Left ventricle myocardium inferior (tissue), 1 donor: ENCODE measurements at places on chromosomes 11 and 22. TPM values are rescaled to one million over a fixed set of nuclear protein-coding genes. Genes with fewer than 3 reads are reported as not detected.

DNA sequence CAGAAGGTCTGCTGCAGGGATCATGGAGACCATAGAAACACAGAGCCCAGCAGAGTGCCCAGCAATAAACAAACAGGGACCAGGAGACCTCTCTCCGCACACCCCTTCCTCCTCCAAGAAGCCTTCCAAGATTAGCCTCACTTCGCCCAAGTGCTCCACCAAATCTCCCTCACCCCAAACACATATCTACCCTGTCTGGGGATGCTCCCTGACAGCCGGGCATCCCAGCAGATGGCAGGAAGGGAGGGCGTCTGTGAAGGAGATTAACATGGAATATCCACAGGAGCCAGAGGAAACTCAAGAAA, 26.5 kb downstream of the ARAP1 start:
- DNase-seq, result no peak
- no peak overlapping the region for H3K27ac ChIP-seq
- peaks cover 39% of the 10 kb centered on the region for H3K4me1 ChIP-seq
- H3K27me3 ChIP-seq, result no peaks in the 10 kb centered on the region
- no peak overlapping the region for H3K4me3 ChIP-seq
- H3K36me3 ChIP-seq, result no peaks in the 10 kb centered on the region

Gene SYT8
- not detected for total RNA-seq

- no peaks in the 10 kb centered on the region for H3K36me3 ChIP-seq
- H3K27me3 ChIP-seq, result peaks cover 98% of the 10 kb centered on the region
- peak; percentile 54 for DNase-seq
- peak within 1 kb of the TSS; percentile 76 for H3K4me3 ChIP-seq
Observed at GRCh38 chr11:107590460-107591377, at the start of gene ELMOD1. Gene ELMOD1, plus strand, starts transcription at chr11:107591147. Its CDS starts 27,043 bp downstream, at chr11:107618190.

GRCh38 chr22:31800065-31800464, 46.2 kb downstream of the DEPDC5 start:
- no peaks in the 10 kb centered on the region for H3K27me3 ChIP-seq
- no peak overlapping the region for H3K4me3 ChIP-seq
- DNase-seq, result no peak
- H3K4me1 ChIP-seq, result no peaks in the 10 kb centered on the region
- H3K36me3 ChIP-seq, result peaks cover 93% of the 10 kb centered on the region

DNA sequence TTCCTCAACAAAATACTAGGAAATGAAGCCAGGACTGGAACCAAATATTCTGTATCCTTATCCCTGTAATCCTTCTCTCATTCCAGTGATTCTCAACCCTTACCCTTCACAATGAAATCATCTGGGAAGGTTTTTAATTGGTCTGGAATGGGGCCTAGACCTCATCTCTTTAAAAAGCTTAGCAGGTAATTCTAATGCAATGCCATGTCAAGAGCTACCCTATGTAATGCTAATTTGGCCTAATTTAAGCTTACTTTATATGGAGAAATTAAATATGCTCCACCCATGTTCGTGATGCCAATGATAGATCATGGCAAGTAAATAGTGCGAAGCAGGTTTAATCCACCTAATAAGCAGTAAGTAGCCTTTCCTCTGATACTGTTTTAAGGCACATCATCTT, 101.7 kb downstream of the SGSM3 start:
- no peak overlapping the region for H3K4me3 ChIP-seq
- peaks cover 6% of the 10 kb centered on the region for H3K36me3 ChIP-seq
- no peak for DNase-seq

Gene BDNF
- 3.1 TPM for total RNA-seq

GRCh38 chr11:8757047-8757446, 74.5 kb downstream of the RPL27A start:
- no peaks in the 10 kb centered on the region for H3K36me3 ChIP-seq
- no peak overlapping the region for H3K4me3 ChIP-seq
- H3K4me1 ChIP-seq, result peaks cover 76% of the 10 kb centered on the region

DNA sequence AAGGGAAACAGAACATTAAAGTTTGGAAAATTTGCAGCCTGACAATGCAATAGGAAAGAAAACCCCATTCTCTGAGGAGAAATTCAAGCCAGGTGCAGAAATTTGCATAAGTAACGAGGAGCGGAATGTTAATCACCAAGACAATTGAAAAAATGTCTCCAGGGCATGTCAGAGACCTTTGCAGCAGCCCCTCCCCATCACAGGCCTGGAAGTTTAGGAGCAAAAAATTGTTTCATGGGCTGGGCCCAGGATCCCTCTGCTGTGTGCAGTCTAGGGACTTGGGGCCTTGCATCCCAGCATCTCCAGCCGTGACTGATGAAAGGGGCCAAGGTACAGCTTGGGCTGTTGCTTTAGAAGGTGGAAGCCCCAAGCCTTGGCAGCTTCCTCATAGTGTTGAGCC, 780.2 kb downstream of the LRRC4C start:
- H3K27ac ChIP-seq, result no peak overlapping the region
- H3K4me3 ChIP-seq, result no peak overlapping the region
- no peaks in the 10 kb centered on the region for H3K4me1 ChIP-seq
- no peak for DNase-seq

Gene KRTAP5-2
- not detected for total RNA-seq

DNA sequence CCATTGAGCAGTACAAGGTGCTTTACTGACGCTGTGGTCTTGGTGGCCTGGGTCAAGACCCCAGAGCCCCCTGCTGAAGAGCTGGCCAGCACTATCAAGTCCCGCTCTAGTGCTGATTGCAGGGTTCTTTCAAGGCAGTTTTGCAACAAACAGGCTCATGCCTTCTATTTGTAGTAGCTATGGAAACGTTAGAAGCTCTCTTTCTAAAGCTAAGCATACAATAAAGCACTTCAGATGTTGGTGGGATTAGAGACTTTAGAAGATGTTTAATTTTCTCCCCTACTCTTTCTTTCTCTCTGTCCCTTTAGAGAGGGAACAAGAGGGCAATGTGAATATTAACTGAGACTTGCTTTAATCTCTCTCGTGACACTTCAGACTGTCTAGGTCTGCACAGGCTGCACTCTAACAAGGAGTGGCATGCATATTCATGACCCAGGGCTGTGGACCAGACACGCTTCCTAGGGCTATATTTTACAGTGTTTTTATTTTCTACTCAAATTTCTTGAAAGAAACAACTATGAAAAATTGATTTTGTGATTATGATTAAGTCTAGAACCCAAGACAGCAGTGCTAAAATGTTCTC, 138.6 kb downstream of the WNT7B start:
- H3K4me1 ChIP-seq, result peaks cover 14% of the 10 kb centered on the region
- no peak overlapping the region for H3K27ac ChIP-seq
- DNase-seq, result no peak
- H3K36me3 ChIP-seq, result peaks cover 23% of the 10 kb centered on the region
- no peak overlapping the region for H3K4me3 ChIP-seq

DNA sequence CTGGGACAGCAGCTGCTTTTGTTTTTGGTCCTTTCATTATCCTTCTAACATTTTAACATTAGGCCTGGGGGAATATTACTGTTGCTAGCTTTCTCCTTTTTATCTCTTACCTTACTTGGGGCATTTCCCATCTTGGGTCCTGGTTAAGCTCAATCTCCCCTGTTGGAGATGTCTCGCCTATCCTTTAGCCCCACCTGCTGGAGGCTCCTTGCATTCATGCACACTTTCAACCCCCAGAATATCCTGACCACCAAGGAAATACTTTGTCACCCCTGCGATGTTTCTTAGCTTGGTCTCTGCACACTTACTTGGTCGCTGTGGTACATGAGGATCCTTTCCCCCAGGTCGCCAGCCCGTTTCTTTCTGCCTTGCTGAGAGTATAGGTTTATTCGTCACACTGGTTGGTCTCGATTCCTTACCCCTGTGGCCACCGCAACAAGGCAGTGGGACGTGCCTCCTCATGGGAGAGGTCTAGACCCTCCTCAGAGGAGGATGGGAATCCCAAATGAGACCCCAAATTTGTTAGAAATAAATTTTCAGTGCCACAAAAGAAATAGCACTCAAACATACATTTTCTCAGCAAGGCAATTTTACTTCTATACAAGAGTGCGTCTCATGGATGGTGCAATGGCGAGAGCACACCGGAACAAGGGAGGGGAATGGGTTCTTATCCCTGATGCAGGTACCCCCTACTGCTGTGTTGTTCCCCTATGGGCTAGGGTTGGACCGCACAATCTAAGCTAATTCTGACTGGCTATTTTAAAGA, 5.4 kb upstream of the TXN2 start:
- no peaks in the 10 kb centered on the region for H3K27me3 ChIP-seq
- DNase-seq, result no peak
- peaks cover 7% of the 10 kb centered on the region for H3K4me1 ChIP-seq
- H3K4me3 ChIP-seq, result no peak overlapping the region

Gene BCO2
- 169 TPM for total RNA-seq

- H3K4me3 ChIP-seq, result no peak overlapping the region
- no peak for DNase-seq
- H3K27ac ChIP-seq, result no peak overlapping the region
- peaks cover 17% of the 10 kb centered on the region for H3K4me1 ChIP-seq
- H3K36me3 ChIP-seq, result peaks cover 34% of the 10 kb centered on the region
Observed at GRCh38 chr11:6411594-6412031, 7.3 kb downstream of the APBB1 start.

GRCh38 chr22:41146573-41146972, 54.2 kb downstream of the EP300 start:
- H3K4me3 ChIP-seq, result no peak overlapping the region
- H3K4me1 ChIP-seq, result no peaks in the 10 kb centered on the region
- H3K36me3 ChIP-seq, result peaks cover 100% of the 10 kb centered on the region

Gene RIC3
- total RNA-seq, result 12.9 TPM

DNA sequence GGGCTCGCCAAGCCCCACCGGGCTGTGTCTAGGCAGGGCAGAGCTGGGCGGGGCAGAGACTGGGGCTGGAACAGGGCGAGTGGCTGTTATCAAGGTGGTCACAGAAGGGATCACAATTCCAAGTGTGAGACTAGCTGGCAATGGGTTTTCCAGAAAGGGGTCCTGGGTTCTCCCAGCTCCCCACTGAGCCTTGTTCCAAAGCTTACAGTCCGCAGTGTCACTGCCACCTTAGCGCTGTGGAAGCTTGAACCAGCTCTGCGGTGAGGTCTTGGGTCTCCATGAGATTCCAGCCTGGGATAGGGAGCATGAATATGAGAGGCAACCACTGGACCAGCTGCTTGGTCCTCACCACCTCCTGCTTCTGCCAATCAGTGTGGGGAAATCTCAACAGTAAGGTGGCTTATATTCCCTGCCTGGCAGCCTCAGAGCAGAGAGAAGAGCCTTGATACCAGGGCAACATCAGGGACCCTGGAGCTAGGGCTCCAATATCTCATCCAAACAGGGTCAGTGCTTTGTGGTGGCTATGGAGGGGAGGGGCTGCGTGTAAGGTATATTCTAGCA, 831 bp downstream of the CD44 start:
- peak overlapping the region; percentile 76 for H3K27ac ChIP-seq
- peaks cover 18% of the 10 kb centered on the region for H3K27me3 ChIP-seq
- no peaks in the 10 kb centered on the region for H3K36me3 ChIP-seq

- H3K4me3 ChIP-seq, result no peak overlapping the region
- DNase-seq, result no peak
Observed at GRCh38 chr22:40499209-40499623, 128.8 kb downstream of the SGSM3 start.

GRCh38 chr11:47136921-47137320, 39.8 kb downstream of the ARFGAP2 start:
- no peaks in the 10 kb centered on the region for H3K4me1 ChIP-seq
- H3K27ac ChIP-seq, result no peak overlapping the region
- H3K27me3 ChIP-seq, result no peaks in the 10 kb centered on the region

Gene ESAM
- 40.0 TPM for total RNA-seq

DNA sequence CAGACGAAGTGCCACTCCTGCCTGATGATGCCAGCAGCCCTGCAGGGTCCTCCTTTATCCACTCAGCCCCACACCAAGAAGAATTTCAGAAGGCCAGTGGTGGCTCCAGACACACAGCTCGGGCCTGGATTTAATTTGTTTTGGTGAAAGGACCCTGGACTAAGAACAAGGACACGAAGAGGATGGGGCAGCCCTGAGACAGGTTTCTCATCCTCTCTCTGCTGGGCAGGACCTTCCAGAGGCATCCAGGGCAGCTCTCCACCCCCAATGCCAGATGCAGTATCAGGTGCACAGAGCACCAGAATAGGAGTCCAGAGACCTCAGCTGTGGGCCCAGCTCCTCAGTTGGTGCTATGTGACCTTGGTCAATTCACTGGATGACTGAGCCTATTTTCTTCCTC, 72.0 kb downstream of the TRIM29 start:
- H3K36me3 ChIP-seq, result no peaks in the 10 kb centered on the region
- H3K27ac ChIP-seq, result no peak overlapping the region
- H3K27me3 ChIP-seq, result peaks cover 92% of the 10 kb centered on the region
- DNase-seq, result no peak
- no peaks in the 10 kb centered on the region for H3K4me1 ChIP-seq
- H3K4me3 ChIP-seq, result no peak overlapping the region
